ENCODE measurements at places on chromosomes 2 and 18. TPM values are rescaled to one million over a fixed set of nuclear protein-coding genes. Genes with fewer than 3 reads are reported as not detected.

Gene RUFY4
- polyA plus RNA-seq, result not detected

Gene CHRNG
- not detected for polyA plus RNA-seq

Gene ELOA2
- not detected for polyA plus RNA-seq

Gene CKAP2L
- 1.5 TPM for polyA plus RNA-seq

Gene HOXD1
- not detected for polyA plus RNA-seq

Gene VWC2L
- polyA plus RNA-seq, result 0.31 TPM

Measured in neural cell (in vitro differentiated cells).